ENCODE measurements at places on chromosomes 4 and X.

DNA sequence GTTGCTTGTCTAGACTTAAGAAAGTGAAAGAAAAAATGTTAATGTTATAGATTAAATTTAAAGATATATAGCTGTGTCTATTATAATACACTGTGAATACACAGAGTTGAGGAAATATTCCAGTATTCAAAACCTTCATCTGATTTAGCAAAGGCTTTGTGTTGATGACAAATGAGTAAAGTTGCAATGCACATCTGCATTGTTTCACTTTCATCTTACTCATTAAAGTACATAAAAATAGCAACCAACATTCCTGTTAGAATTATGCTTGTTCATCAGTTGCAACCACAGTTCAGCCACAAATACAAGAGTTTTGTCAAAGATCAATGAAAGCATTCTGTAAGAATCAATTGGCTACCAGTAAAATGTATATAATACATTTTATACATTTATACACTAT, 346.4 kb upstream of the SLC7A11 start:
- no peak for DNase-seq

DNA sequence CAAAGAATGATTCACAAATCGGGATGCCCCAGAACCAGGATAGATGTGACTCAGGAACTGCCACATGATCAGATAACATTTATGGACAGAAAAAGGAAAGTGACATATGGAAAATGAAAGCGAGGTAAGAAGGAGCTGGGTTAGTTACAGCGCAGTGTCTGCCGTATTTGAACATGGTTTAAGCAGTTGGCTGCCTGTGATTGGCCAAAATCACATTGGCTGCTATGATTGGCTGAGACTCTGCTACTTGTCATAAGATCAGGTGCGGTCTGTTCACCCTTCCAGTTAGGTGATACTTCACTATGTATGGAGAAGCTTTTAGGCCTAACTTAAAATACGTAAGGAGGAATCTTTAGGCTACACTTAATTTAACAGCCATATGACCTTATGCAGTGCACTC, 322.7 kb upstream of the HAND2 start:
- no peak for DNase-seq

DNA sequence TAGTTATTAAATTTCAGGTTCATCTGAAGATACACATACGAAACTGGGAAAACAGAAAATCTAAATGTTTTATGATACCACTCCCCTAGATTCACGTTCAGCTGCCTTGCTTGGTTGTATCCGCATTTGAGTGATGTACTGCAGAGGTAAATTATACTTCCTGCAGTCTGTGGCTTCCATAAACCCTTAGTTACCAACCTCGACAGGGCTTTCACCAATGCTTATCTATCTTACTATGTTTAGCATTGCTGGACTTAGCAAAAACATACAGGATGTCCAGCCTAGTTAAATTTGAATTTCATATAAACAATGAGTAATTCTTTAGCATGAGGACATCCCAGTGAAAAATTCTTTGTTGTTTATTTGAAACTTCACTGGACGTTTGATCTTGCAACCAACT, 108.8 kb downstream of the TMA16 start:
- no peak for DNase-seq

DNA sequence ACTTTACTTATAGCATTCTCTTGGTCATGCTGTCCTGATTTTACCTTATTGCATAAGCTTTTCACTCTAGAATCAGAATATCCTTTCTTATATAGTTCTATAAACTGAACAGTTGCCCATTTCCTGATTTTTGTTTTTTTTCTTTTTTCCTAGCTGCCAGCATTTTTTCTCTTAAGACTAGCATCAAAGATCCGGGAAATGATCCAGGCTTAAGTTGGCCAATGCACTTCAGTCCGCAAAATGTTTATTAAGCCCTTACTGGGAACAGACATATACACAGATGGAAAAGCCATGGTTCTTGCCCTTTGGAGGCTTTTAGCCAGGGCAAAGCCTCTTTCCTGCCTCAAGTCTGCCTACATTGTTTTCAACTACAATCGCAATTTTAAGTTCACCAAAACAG, 10.1 kb upstream of the BMP2K start:
- no peak for DNase-seq

- DNase-seq: no peak
Measured at GRCh38 chr4:1012034-1012739, 761 bp downstream of the FGFRL1 start.

DNA sequence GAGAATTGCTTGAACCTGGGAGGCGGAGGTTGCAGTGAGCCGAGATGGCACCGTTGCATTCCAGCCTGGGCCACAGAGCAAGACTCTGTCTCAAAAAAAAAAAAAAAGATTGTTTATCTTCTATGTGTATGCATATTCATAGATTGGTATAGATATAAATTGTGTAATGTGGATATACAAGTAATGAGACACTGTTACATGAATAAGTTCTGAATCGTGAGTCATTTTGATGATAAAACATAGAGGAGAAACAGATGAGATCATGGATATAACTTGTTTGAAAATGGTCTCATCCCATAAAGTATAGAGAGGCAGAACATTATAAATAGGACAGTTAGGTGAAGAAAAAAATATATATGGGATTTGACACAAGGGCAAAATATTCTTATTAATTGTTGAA, 628.0 kb downstream of the IL1RAPL1 start:
- no peak for DNase-seq

GRCh38 chr4:43458293-43458692, 565.8 kb downstream of the GRXCR1 start:
- DNase-seq: no peak

- no peak for DNase-seq
Measured at GRCh38 chrX:23789386-23790154, 6.6 kb downstream of the SAT1 start.

GRCh38 chr4:122764821-122765215, 32.3 kb downstream of the BBS12 start:
- no peak for DNase-seq

GRCh38 chr4:45284400-45285085, 558.2 kb upstream of the GNPDA2 start:
- DNase-seq: no peak

DNA sequence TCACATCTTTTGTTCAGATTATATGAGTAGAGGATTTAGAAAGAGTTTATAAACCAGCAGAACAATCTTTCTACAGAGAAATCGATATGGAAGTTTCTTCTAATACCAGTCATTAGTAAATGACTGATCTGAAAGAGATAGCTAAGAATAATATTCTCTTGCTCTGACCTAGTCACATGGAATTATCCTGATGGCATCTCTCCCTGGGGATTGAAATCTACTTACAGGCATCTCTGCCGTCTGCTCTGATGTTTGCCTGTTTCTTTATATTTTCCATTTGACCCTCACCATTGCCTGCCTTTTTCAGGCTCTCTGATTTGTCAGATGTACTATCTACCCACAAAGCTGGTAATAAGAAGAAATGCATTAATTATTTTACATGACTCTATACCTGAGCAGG, 1157.3 kb downstream of the PCDH7 start:
- DNase-seq: no peak

DNA sequence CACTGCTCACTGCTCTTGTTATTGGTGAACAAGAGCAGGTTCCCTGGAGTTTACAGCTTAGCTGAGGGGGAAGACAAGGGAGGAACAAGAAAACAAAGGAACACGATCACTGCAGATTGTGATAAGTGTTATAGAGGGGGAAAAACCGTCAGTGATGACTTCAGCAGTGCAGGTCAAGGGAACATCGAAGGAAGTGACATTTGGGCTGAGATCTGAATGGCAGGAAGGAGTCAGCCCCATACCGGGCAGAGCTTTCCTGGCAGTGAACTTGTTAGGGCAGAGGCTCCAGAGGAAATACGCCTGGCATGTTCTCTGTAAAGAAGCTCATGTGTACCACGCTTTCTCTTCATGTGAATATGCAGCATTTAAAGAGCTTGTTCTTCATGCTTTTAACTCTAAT, 78.1 kb downstream of the LDB2 start:
- no peak for DNase-seq

- no peak for DNase-seq
Measured at GRCh38 chrX:133337250-133337649, 78.0 kb downstream of the GPC4 start.

GRCh38 chrX:17836830-17837229, 24.3 kb downstream of the RAI2 start:
- DNase-seq: no peak

- DNase-seq: no peak
Measured at GRCh38 chr4:24730256-24731001, 64.9 kb upstream of the SOD3 start.

DNA sequence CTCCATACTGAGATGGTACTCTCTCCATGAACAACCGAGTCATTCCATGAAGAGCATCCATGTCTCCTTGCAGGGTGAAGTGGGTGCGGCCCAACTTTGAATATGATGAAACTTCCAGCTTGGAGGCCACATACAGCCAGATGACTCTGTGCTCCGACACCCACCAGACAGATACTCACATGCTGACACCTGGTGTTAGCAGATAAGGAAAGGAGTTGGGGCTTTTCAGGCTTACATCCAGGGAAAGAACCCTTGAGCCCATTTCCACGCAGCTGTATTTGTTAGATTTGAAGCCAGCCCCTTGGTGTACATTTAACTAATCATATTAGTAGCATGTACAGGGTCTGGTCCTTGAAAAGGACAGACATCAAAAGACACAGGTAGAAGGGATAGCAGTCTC, 62.1 kb upstream of the PRRG3 start:
- DNase-seq: no peak

DNA sequence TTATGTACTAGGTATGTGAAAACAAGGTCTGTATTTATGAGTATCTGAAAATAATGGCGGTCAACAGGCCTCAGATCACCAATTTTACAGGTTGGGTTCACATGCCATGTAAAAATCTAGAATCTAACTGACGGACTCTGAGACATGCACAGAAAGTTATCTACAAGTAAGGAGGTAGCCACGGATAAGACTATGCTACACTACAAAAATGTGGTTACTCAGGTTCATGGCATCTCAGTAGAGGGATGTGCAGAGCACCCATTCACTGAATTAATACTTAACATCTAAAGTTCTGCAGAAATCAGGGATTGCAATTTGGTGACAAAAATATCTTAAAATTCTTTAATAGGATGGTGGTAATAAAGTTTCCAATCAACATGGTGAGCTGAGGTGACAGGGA, 155.9 kb downstream of the APBB2 start:
- no peak for DNase-seq

DNA sequence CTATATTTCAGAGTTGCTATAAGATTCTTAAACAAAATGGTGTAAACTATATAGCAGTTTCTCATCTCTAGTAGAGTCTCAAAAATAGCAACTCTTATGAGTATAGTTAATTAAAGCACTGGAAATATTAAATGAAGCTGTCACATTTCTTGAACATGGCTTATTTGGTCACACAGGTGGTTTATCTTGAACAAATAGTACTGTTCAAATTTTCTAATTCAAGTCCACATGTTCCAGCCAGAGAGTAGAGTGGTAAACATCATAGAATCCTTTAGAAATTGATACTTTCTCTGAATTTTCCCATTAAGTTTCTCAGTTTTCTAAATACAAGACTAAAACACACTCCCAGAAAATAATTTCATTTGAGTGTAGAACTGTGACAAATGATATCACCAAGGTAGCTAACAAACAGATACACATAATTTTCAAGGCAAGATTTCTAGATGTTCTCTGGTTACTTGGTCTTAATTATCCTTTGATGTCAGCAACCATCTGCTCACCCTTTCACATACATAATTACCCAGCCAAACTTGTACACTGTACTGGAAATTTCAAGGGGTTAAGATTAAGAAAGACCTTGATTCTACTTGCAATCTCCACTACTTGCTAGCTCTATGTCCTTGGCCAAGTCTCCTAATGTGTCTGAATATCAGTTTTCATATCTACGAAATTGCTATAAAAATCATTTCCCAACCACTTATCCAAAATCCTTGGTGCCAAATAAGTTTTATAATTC, 24.3 kb upstream of the PAK3 start:
- no peak for DNase-seq

- no peak for DNase-seq
Measured at GRCh38 chr4:76365636-76366035, 55.3 kb downstream of the CCDC158 start.

- DNase-seq: no peak
Measured at GRCh38 chr4:17567271-17567670, 9.7 kb upstream of the LAP3 start.

GRCh38 chr4:163171590-163171989, 4.9 kb upstream of the NAF1 start:
- no peak for DNase-seq

GRCh38 chr4:654871-655463, 19.1 kb downstream of the ATP5ME start:
- DNase-seq: no peak

GRCh38 chrX:148811236-148811635, 310.8 kb downstream of the AFF2 start:
- DNase-seq: no peak

DNA sequence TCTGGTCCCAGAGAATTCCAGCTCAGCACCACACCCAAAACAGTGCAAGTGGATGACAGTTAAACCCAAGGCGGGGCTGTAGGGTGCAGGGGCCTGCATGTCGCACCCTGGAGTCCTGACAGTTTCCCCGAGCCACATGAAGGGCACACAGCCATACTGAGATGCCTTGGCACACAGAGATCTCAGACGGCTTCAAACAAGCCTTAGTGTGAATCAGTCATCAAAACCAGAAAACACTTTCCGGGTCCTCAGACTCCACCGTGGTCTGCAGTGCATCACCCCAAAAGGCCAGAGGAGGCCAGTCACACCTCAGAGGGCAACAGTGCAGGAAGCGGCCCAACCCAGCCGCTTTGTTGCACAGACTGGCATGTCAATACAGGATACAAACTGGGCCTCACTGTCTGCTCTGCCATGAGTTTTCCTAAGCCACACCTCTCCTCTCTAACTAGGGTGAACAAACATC, 64.6 kb upstream of the ENPP6 start:
- DNase-seq: no peak

DNA sequence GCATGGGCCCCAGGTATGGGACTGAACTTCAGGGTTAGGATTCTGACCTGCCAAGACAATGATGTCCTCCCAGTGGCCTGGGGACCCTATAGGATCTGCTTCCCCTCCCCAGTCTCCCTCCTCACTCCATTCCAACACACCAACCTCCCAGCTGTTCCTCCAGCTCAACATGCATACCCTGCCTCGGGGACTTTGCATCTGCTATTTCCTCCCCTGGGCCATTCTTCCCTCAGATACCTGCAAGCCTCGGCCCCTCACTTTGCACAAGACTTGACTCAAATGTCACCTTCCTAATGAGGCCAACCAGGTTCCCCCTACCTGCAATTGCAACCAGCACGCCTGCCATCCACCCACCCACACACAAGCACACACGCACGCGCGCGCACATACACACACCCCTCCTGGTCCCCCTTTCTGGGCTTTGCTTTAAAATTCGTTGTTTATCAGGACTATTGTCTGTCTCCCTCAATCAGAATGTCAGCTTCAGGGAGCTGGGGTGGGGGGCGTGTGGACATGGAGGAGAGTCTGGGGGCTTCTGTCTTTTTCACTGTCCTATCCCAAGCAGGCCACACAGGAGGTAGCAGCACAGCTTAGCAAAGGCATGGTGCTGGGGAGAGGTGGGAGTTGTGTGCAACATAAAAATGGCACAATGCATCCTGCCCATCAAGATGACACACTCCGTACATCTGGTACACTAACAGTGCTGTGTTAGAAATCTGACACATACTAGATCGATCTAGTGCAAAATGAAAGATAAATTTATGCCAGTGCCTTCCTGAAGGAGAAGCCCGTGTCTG, 20.6 kb upstream of the PPP2R2C start:
- DNase-seq: no peak
